ENCODE measurements at places on chromosomes 5 and 9.

- DNase-seq, result no peak
Observed at GRCh38 chr5:136075466-136075891, 46.7 kb downstream of the TGFBI start.

DNA sequence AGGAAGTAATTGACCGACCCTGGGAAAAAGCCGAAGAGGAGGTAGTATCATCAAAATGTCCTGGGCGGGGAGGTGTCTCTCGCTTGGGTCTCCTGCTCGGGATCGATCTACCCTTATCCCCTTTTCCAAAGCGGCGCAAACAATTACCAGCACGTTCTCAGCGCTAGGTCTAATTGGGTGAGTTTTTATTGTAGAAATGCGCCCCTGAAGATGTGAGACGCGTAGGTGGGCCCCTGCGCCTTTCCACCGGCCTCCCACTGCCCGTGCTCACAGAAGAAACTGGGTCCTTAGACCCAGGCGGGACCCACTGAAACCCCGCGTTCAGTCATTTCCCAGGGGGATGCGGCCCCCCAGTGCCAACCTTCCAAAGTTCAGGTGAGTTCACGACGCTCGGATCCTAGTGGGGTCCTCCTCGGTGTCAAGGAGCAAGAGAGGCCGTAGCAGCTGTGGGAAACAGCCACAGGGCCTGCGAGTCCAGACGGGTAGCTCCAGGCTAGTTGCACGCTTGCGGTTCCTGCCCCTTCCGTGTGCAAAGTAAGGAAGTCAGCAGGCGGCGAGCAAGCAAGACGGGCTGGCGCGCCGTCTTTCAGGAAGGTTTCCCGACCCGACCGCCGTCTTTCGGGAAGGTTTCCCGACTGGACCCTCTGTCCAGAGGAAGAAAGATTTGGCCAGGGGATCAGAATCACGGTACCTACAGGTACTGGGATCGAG is 1.5 kb downstream of the SMIM32 start:
- no peak for DNase-seq

DNA sequence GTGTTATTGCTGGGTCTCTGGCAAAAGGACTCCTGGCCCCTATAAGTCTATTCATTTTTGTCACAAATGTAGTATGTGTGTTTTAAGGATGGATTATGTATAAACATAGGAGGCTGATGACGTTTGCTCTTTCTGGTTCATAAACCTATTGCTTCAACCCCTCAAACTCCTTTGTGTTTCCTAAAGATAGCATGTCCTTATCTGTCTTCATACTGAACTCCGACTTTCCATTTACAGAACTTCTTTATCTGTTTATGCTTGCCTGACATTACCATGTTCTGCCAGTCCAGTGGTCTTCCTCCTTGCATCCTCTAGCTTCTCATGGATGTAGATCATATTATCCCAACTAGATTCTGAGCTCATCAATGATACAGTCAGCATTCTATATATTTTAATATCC is 46.1 kb downstream of the ARHGEF28 start:
- DNase-seq, result no peak

- DNase-seq, result peak; percentile 68
Observed at GRCh38 chr9:120619751-120620655, 40.0 kb upstream of the CDK5RAP2 start.

DNA sequence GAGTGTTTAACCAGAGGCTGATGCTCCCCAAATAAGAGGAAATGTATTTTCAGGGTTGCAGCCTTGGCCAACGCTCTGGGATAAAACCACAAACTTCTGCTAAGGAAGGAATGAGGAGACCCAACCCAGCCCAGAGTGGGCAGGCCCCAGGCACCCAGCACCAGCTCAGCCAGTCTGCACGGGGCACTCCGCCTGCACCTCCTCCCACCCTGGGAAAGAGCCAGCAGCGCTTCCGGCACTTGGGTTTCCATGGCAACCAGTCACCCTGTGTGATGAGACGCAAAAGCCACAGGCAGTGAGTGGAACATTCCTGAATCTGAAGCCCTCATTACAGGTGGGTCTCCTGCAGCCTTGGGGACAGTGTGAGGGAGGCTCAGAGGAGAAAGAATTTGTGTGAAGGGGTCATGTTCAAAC is 85.2 kb upstream of the ZBTB43 start:
- DNase-seq, result peak; percentile 53

- DNase-seq, result no peak
Observed at GRCh38 chr5:126188804-126189203, 234.4 kb upstream of the GRAMD2B start.

DNA sequence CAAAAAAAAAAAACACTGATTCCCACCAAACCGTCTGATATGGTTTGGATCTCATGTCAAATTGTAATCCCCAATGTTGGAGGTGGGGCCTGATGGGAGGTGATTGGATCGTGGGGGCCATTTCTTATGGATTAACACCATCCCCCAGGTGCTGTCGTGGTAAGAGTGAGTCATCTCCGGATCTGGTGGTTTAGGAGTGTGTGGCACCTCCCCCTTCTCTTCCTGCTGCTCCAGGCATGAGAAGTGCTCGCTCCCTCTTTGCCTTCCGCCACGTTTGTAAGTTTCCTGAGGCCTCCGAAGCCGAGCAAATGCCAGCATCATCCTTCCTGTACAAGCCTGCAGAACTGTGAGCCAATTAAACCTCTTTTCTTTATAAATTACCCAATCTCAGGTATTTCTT is 45.2 kb downstream of the HSD17B3 start:
- no peak for DNase-seq

DNA sequence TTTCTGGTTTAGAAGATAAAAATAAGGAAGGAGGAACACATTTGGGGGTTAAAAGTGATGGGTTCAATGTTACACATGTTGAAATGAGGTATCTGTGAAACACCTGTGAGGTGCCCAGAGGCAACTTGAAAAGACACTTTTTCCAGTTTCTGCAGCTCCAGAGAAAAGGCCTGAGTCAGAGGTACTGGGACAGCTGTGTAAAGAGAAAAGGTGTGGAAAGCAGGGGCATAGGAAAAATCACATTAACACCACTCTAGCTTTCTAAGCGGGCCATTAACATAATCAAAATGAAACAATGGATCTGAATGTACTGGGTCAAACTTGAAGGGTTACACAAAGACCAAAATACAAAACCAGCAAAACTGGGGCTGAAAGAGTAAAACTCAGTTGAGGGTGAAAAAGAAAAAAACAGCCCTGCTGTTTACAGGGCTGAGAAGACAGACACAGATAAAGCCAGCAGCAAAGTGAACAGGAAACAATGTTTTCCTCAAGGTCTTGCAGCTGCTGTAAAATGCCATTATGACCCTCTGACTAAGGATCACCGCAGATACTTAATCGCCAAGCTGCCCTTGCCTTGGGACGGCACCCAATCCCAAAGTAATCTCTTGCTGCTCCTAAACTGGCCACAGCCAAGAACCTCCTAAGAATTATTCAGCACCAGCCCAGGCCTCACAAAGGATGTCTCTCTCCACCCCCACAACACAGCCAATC is 104.7 kb downstream of the DROSHA start:
- no peak for DNase-seq

GRCh38 chr5:166795756-166796155 is 1495.7 kb upstream of the WWC1 start:
- DNase-seq, result no peak

GRCh38 chr5:59587489-59588337 is 305.8 kb downstream of the PDE4D start:
- peak; percentile 92 for DNase-seq

DNA sequence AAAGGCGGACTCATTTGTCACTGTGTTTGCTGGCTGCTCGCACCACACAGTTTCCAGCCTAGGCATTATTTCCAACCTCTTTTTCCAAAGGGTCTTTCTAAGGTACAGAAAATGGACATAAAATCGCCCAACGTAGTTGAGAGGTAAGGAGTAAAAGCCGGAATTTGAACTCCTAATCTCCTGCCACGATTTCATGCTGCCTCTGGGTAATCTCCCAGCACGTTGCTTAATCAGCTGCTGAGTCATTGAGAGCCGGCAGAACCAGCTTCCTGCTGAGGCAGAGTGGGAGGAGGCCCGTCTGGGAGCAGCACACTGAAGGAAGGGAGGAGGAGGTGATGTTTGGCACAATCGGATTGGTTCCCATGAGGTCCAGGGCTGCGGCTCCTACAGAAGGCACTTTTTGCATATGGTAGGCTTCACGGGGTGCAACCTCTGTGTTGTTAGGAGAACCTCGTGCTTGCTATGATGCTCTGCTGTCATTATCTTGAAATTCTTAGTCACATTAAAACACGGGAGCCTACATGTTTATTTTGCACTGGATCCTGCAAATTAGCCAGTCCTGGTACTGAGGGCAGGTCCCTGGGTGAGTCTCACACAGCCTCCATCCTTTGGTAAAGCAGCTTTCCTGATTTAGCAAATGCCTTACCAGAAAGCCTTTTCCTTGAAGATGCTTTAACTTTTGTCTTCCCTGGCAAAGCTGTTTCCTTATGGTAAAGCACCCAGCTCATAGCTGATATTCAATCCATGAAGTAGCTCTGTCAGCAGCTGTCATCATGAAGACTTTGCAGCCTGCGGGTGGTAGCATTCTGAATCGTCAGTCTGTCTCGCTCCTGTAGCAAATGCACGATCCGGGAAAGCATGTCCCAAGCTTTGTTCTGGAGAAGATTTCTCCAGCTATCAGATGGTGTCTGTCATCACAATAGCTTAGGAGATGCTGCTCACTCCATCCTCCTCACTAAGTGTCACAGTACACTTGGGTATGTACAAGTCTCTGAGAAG is 191.6 kb upstream of the MSX2 start:
- DNase-seq, result peak; percentile 86

- no peak for DNase-seq
Observed at GRCh38 chr5:81773574-81773973, 22.7 kb upstream of the SSBP2 start.

GRCh38 chr9:126980231-126980630 is 65.6 kb downstream of the RALGPS1 start:
- DNase-seq, result no peak

- no peak for DNase-seq
Observed at GRCh38 chr9:108683245-108683644, 172.5 kb downstream of the ACTL7B start.

DNA sequence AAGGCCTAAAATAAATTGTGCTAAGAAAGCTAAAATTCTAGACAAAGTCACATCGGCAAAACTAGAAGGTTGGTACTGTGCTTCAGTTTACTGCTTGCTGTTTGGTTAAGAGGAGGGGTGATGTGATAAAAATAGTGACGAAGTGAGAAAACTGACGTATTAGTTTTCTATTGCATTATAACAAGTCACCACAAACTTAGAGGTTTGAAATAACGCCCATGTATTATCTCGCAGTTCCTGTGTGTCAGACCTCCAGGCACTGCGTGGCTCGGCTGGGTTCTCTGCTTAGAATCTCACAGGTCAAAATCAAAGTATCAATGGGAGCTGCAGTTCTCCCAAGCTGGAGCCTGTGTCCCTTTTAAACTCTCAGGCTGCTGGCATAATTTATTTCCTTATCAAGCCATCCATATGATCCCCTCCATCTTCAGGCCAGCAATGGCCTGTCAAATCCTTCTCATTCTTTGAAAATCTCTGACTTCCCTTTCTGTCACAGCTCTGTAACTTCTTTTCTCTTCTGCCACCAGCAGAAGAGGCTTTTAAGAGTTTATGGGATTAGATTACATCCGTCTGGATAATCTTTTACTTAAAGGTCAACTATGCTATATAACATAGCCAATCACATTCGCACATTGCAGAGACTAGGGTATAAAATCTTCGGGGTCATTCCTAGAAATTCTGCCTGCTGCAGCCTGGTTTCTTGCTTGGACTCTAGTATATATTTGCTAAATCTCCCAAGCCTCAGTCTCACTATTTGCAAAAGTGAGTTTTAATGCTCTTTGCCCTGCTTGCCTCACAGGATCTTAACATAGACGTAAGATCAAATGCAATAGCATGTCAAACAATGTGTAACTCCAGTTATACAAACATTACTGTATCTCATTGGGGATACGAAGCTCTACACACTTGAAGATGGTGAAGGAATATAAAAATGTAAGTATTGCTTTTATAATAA is 104.0 kb upstream of the CDKN2B start:
- no peak for DNase-seq
